Right ventricle myocardium superior (tissue), 1 donor: ENCODE measurements at places on chromosomes 16 and 17.
A peak's percentile ranks its signal among the peaks of the same experiment; 100 is the strongest.

GRCh38 chr16:1557576-1557975 lies 24.1 kb downstream of the TMEM204 start:
- no peak for DNase-seq

DNA sequence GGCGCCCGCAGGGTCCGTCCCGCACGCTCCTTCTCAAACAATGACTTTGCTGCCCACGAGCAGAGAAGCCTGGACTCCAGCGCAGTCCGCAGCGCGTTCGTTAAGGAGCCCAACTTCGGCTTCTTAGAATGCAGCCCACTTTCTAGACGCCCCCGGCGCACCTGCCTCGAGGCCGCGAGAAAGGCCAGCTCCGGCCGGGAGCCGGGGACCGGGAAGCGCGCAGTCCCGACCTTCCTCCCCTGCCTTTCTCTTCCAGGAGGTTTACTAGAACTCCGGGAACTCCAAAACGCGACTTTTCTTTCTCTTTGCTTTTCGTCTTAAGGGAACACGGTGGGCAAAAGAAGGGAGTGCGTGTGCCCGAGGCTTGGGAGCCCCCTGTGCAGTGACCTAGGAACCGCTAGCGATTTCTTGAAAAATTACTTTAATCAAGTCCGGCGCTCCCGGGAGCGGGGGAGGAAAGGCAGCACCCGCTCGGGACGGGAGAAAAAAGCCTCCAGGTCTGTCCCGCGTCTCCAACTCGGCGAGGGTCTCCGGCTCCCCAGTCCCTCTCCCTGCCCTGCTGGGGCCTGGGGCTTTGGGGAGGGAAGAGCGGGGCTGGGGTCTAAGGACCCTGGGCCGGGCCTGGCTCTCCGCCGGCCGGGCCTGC lies 2.6 kb downstream of the HNF1B start:
- DNase-seq = no peak

- no peak for DNase-seq
These were observed 106.2 kb downstream of the PHKB start for GRCh38 chr16:47567321-47567720.

GRCh38 chr17:56441308-56441707 lies 152.2 kb upstream of the NOG start:
- DNase-seq = no peak

GRCh38 chr16:50267151-50267631 lies 840 bp downstream of the ADCY7 start:
- no peak for DNase-seq

DNA sequence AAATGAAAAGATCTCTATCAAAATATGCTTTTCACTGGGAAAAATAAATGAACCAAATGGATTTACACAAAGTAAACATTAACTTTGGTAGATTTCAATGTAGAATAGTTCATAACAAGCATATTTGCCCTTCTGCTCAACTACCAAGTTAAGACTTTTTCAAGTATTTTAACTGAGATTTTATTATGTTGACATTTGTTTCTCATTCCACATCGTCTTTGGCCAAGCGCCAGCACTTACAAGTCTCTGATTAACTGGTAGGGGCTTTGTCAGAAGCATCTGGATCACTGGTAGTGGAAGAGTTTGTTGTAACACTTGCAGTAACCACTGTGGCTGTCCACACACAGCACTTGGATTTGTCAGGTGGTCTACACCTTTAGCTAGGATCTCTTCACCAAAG lies 22.9 kb downstream of the SLFN12L start:
- DNase-seq = no peak

DNA sequence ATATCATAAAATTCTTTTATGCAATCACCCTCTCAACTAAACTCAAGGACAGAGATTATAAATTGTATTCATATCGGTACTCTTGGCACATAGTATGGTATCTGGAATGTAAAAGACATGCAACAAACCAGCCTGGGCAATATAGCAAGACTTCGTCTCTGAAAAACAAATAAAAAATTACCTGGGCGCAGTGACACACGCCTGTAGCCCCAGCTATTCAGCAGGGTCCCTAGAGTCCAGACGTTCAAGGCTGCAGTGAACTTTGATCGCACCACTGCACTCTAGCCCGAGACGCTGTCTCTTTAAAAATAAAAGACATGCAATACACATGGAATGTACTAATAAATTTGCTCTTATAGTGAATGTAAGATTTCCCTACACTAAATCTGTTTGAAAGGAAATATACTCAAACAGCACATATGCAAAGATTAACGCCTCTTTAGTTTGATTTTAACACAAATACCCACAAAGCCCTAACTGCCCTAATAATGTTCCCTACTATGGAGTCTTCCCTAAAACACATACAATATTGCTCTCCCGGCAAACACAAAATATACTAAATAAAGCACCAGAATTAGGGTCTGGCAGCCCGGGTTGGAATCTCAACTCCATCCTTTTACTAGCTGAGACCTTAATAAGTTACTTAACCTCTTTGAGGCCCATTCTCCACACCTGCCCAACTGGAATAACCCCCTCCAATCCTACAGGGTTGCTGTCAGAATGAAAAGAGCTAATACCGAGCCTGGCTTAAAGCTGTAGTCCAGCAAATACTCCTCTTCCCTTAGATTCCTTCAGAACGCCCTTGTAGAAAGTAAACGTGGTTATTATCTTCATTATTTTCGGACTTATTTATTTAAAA lies 1.2 kb downstream of the ABCA5 start:
- no peak for DNase-seq

- DNase-seq = peak; percentile 29
These were observed 330.8 kb upstream of the WSB1 start for GRCh38 chr17:26963163-26963503.

DNA sequence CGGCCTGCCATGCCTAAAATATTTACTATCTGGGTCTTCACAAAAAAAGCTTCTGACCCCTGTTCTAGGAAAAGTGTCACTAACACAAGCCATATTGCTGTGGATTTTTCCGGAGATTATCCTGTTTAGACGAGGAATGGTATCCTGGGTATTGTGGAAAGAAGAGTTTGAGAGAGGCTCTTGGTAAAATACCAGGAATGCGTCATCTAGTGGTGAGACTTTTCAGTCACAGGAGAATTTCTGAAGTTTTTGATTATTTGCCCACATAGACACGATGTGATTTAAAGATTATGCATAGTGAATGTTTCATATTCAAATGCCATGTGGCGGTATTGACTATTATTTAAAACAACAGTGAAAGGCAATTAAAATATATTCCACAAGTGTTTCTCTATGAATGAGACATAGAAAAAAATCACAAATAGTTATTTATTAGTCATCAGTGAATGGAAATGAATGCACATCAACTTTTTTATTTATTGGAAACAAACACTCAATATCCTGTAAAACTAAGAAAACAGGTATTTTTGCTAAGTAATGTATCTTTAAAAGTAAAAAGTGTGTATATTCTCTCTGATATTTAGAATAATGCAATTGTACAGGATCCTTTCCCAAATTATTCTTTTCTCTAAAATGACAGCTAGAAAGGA lies 7.8 kb downstream of the KRT28 start:
- no peak for DNase-seq

DNA sequence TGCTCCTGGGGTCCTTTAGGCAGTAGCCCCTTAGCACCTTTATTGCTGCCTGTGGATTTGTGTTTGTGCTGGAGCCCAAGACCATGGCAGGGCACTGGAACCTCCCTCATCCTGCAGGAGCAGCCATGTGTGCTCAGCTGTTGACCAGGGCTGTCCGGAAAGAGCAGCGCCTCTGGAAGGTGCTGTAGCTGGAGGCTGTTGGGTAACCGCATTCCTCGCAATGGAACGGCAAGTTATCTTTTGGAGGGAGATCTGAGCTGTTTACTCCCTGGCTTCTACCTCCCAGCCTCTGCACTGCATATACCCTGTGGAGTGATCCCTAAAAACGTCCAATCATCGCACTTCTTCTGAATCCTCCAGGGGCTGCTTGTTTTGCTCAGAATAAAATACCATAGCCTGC lies 291.0 kb downstream of the SNX29 start:
- DNase-seq = no peak

DNA sequence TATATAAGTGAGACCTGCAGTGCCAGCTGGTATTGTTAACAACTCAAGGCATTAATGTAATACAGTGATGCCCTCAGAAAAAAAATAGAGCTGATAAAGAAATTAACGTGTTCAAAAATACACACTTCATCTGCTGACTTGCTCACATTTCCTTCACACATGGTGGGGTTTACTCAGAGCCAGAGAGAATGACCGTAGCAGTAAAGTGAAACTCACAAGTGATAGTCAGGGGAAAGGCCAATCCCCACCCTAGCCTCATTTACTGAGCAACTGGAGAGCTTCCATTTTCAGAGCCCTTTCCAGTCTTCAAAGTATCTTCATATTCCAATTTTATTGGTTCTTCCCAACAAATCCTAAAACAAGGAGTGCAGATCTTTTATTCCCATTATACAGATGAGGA lies 74.0 kb upstream of the HLF start:
- no peak for DNase-seq

- no peak for DNase-seq
These were observed 14.4 kb downstream of the EPOP start for GRCh38 chr17:38660097-38661025.

GRCh38 chr16:57244463-57244766 lies 644 bp upstream of the ARL2BP start:
- no peak for DNase-seq

DNA sequence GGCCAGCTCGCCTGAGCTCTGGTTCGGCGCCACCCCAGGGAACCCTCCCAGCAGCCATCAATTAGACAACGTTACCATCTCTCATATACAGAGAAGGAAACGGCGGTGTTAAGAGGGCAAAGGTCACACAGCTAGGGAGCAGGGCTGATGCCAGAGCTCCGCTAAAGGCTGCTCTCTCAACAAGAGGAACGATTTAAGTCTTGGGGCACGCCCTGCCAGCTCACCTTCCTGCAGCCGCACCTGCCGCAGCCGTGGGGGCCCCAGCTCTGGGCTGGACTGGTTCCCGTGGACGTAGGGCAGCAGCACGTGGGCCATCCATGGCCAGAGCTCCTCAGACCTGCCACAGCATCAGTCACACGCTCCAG lies 43.5 kb downstream of the PKD1 start:
- no peak for DNase-seq

DNA sequence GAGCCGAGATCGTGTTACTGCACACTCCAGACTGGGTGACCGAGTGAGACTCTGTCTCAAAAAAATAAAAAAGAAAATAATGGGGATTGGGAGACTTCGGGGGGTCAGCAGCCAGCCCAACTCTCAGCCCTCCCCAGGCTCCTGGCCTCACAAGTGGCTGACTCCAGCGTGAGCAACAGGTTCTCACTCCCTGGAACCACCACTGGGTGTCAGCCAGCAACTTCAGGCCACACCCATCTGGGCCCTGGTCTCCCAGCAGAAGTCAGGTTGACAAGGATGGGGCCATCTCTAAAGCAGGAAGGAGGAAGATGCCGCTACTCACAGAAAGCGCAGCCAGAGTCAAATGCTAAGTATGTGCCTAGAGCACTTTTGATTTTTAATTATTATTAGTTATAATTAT lies 139.4 kb downstream of the C16orf78 start:
- peak; percentile 40 for DNase-seq

- no peak for DNase-seq
These were observed 21.6 kb downstream of the C17orf58 start for GRCh38 chr17:67974598-67975066.

DNA sequence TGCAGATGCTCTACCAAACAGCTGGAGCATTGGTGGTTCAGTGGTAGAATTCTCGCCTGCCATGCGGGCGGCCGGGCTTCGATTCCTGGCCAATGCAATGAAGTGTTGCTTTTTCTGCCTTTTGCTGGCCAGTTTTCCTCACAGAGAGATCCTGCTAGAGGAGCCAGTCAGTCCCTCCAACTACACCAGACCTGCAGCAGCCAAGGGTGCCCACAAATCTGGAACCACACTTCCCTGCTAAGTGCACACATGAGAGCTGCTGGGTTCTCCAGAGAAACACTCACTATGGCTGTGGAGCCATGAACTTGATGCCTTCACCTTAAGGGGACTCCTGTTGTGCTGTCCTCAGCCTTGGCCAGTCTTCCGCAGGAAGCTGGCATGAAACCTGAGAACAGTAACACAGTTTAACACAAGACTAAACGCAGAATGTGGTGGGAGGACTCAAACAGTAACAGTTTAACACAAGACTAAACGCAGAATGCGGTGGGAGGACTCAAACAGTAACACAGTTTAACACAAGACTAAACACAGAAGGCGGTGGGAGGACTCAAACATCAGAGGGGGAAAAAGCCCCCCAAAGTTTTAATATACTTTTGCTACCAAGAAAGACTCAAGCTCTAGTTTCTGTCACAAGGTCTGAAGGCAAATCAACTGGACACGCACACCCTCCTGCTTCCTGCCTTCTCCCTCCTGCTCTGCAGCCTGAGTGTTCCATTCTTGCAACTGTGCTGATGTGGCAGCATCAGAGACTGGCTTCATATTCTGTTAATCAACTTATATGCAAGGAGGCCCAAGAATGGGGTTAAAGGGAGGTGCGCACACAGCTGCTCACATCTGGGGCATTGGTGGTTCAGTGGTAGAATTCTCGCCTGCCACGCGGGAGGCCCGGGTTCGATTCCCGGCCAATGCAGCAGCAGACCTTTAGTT lies 12.0 kb downstream of the VAC14 start:
- peak; percentile 61 for DNase-seq

- peak; percentile 55 for DNase-seq
These were observed 26.2 kb downstream of the ENDOV start for GRCh38 chr17:80441133-80441578.

GRCh38 chr17:43655693-43656255 lies 5.9 kb downstream of the MEOX1 start:
- DNase-seq = no peak

GRCh38 chr17:79132271-79133064 lies 57.8 kb downstream of the ENGASE start:
- DNase-seq = no peak

DNA sequence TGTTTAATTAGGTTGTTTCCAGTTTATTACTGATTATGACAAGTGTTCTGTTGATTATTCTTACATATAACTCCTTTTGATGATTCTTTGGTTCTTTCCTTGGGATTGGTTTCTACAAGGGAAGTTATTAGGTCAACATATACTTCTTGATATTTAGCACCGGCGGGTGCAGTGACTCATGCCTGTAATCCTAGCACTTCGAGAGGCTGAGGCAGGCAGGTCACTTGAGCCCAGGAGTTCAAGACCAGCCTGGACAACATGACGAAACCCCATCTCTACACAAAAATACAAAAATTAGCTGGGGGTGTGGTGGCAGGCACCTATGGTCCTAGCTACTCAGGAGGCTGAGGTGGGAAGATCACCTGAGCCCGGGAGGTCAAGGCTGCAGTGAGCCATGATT lies 120.2 kb upstream of the HAS3 start:
- DNase-seq = no peak

GRCh38 chr17:41256291-41256685 lies 1.1 kb downstream of the KRTAP9-9 start:
- no peak for DNase-seq

GRCh38 chr17:19796457-19796856 lies 48.4 kb upstream of the ALDH3A1 start:
- DNase-seq = no peak

- peak; percentile 89 for DNase-seq
These were observed 23.2 kb downstream of the SLC7A6OS start for GRCh38 chr16:68287276-68288251.
